NK-92 treated with Interleukin-12 subunit alpha and Interleukin-12 subunit beta, amount 100 ng/mL, for 24 hours (cell line): ENCODE measurements at places on chromosomes 12 and 14.

DNA sequence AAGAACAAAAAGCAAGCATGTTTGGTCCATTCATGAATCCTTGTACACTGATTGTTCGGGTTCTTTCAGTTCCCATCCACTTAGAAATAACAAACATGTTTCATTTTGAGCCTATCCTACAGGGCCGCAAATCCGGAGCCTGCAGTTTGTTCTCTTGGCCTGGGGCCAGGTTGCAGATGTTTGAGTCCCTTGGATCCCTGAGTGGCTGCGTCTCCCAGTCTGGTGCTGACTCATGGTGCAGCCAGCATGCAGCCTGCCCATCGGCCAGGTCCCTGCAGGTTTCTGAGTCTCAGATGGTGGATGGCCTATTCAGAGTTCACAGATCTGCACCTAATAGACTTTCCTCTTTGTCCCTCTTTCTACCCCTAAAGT, 1.9 kb upstream of the DYNC1H1 start:
- DNase-seq, result no peak

DNA sequence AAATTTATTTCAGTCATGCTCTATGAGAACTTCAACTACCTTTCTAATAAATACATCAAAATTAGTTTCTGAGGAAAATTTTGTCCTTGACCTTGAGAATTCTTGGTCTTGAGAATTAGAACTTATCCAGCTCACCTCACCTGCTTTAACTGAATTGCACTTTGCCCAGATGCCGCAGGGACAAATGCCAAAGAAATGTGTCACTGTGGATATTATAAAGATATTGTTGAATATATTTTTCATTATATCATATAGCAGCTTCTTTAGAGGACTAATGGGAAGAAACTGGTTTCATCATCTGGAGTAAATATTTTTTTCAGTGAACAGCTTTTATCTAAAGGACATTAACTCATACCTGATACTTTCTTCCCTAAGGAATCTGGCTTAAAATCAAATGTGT, 54.1 kb downstream of the LRP6 start:
- DNase-seq, result no peak

DNA sequence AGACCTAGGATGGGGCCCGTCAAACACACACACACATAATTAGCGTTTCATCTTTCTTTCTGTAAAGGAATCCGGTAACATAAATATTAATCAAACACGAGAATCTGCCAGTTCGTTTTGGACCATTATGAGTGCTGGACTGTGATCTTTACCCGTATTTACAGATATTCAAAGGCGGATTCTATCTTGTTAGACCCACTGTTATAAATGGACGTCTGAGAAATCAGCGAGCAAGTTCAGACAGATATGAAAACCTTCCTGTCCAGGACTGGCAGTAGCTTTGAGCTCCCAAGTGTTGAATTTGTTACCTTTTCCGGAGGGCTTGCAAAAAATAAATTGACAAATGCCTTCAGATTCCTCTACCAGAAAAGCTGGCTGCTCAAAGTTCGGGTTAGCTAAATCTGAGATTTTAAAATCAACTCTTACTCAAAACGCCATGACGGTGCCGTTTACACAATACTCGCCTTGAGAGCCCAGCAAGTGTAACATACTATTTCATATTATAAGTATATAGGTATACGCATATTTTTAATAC, 27.6 kb downstream of the BCL11B start:
- DNase-seq, result no peak

- no peak for DNase-seq
Observed at GRCh38 chr12:12721176-12721751, 4.1 kb downstream of the CDKN1B start.

GRCh38 chr12:45204757-45205156, 11.1 kb upstream of the ANO6 start:
- DNase-seq, result no peak

GRCh38 chr12:79255288-79255687, 390.7 kb downstream of the SYT1 start:
- no peak for DNase-seq

- no peak for DNase-seq
Observed at GRCh38 chr12:15427913-15428312, 105.6 kb downstream of the PTPRO start.

DNA sequence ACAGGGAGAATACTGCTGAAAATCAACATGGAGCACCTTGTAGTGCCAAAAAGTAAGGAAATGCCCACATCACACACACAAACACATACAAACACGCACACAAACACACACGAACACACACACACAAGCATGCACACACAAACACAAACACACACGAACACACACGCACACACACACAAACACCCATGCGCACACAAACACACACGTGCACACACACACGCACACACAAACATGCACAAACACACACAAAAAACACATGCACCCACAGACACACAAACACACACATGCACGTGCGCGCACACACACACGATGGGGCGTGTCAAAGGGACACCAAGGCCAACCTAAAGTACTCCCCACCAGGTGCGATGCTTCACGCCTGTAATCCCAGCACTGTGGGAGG, 61.7 kb upstream of the C14orf180 start:
- no peak for DNase-seq
